ENCODE measurements at places on chromosomes 2 and 18.
A peak's percentile ranks its signal among the peaks of the same experiment; 100 is the strongest.

- no peak for DNase-seq
These were observed 48.7 kb downstream of the CAVIN2 start for GRCh38 chr2:191797942-191798876.

DNA sequence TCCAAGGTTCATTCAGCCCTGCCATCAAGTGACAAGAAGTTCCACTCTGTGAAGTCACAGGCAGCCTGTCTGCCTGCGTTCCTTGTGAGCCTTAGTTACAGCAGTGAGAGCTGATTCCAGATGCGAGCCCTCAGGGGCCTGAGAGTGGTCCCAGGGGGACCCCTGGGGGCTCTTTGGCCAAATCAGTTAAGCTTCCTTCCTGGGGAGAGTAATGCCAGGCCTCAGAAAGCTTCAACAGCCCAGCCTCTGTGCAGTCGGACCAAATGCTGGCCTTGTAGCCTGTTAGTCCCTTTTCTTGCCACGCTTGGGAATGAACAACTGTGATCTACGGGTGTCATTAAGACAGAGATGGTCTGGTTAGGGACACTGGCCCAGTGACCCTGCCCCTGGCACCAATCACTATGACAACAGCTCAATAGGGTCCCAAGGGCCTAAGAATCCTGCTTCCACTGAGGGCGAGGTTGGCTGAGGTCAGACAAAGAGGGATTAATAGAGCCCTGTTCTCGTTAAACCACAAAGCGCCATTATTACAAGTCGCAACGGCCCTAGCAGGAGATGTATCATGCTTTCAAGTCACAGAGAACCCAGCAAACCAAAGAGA is 50.9 kb downstream of the HS1BP3 start:
- no peak for DNase-seq

DNA sequence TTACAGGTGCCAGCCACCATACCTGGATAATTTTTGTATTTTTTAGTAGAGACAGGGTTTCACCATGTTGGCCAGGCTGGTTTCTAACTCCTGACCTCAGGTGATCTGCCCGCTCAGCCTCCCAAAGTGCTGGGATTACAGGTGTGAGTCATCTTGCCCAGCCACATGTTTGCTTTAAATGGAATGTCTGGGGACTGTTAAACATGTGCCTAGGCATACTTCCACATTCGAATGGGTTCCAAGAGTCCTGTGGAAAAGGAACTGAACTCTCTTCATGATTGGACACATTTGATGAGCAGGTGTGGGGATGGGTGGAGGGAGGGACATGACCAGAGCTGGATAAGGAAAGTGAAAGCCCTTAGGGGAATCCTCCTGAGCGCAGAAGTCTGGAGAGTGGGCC is 58.4 kb upstream of the GREB1L start:
- DNase-seq: no peak

GRCh38 chr2:145399131-145399530 is 879.2 kb upstream of the ZEB2 start:
- no peak for DNase-seq

DNA sequence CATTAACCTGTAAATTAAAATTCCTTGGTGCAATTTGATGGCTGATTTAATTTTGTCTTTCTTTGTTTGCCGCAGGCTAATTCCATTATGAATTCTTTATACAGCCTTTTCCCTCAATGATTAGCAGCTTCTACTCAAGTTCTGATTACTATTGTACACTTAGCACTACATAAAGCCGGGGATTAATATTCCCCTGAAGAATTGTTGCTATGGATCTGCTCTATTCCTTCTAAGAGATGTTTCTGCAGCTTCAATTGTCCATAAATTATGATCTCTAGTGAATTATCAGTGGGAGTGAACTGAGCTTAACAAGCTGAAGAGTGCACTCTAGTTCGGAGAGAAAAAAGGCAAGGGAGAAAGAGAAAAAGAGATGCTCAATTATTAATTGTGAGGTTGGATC is 433.7 kb upstream of the SPRED2 start:
- DNase-seq: no peak

DNA sequence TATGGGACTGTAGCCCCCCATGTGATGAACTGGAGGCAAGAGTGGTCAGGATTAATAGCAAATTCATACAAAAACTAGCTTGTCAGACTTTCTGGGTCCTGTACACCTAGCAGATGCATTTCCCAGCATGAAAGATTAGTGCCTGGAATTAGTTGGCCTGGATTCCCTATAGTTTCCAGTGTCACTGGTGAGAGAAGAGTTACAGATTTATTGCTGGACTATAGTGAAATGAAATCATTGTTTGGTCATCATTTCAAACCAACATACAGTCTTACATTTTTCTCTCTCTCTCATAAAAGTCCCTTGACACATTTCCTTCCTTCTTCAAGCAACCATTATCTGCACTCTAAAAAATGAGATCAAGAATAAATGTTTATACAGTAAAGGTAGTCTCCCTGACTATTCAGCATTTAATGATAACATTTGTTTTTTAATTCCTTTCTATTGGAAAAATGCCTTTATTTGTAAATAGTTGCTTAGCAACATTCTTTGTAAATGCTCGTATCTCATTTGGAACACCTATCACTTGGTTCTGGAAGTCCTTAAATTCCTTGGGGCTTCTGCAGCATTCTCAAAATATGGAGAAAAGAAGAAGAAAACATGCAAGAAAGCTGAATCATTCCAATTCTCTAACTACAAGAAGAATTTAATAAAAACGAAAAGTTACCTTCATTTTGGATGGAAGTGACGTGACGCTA is 144.4 kb downstream of the MREG start:
- no peak for DNase-seq

- no peak for DNase-seq
These were observed 286.4 kb downstream of the SLC8A1 start for GRCh38 chr2:40165509-40165844.

DNA sequence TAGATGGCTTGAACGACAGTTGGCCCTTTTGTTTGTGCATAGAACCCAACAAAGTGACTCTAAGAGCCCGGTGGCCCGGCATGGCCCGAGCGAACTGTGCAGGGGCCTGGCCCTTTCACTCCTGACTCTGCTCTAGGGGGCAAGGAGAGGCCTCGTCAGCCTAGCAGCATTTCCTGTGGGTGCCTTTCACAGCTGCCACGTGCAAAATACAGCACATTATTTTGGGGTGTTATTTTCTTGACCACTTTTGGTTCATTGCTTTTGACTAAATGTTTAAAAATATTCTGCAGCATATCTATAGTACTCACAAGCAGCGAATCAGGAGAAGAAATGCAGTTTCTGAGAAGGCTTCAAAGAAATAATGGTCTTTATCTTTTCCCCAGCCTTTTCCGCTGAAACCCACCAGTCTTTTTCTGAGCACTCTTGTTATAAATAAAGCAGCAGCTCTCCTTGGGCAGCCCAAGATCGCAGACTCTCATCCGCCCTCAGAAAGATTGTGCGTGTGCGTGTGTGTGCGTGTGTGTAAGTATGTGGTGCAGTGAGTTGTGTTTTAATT is 31.3 kb downstream of the DGKD start:
- peak; percentile 52 for DNase-seq

- DNase-seq: no peak
These were observed 130.0 kb downstream of the ARL4C start for GRCh38 chr2:234366891-234367290.

DNA sequence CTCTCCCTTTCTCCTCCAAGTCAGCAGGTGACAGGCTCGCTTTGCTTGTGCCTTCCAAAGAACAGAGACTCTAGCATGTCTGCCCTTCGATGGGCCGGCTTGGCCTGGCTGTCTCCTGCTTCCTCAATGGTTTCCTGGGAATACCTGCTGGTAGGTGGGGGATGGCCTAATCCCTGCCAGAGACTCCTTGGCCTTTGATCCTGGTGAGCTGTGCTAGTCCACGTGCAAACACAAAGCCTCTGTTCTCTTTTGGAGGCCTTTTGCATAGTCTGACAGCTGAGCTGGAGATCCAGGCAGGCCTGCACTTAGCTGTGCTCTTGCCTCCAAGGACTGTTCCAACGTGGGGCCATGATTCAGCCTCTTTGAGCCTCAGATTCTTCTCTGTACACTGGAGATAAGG is 67.6 kb downstream of the ARL4C start:
- no peak for DNase-seq

GRCh38 chr2:4604767-4605166 is 901.4 kb downstream of the DCDC2C start:
- DNase-seq: no peak

DNA sequence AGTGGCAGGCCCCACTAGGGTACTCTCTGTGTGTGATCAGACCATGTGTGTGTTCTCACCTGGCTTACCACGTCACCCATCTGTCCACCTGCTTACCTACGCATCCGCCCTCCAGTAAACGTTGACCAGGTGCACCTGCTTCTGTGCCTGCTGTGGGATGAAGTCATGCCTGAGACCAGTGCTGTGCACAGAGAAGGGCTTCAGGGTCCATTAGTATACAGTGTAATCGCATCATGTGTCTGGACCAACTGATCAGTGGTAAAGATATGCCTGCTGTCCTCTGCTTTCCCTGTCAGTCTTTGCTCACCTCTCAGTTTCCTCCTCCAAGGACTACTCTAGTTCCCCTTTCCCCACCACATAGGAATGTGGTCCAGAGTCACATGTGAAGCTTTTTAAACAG is 109.3 kb downstream of the FHOD3 start:
- no peak for DNase-seq

- no peak for DNase-seq
These were observed 112.5 kb downstream of the FAM210A start for GRCh38 chr18:13613591-13614501.

DNA sequence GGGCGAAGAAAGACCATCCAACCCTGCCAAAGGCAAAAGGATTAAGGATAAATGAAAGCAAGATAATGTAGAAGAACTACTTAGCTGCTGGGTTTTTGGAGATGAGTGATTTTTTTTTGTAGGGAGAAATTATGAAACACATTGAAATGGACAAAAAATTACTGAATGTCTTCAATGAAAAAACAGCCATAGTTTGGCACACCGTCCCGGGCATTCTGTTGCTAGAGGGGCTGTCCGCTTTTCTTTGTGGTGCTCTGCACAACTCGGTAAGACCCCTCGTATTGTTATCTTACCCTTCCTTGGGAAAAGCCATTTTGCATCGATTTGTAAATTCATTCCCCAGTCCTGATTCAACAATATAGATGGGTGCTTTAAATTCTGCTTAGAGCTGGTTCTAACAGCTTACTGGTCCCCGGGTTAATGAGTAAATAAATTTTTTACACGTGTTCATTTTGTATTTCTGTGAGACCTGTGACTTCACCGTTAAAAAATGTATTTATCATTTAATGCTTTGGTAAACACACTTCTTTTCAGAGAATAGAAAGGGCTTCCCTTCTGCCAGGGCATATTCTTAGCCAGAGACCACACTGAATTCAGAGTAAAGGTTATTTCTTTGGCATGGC is 912 bp upstream of the LAPTM4A start:
- no peak for DNase-seq

- no peak for DNase-seq
These were observed 323.4 kb downstream of the CDH19 start for GRCh38 chr18:66280470-66280869.

DNA sequence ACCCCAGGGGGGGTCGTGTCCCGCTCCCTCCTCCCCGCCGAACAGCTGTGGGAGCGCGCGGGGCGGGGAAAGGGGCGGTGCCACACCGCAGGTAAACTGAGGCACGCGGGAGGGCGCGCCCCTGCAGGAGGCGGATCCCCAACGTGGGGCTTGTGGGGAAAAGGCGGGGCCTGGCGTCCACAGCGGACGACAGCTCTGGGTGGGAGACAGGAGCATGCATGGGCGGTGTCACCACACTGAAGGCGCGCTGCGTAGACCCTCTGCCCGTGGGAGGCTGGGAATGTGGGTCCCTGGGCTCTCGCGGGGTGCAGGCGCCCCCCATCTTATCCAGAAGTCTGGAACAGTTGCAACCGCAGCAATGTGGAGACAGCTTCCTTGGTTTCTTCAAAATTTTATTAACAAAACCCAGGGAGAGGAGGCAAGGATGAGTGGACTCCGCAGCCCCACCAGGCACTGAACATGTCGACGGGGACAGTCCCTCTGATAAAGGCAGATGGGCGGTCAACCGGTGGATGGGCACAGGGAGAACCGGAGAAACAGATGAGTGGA is 723 bp upstream of the MBD1 start:
- no peak for DNase-seq

- no peak for DNase-seq
These were observed 15.5 kb downstream of the TMEM177 start for GRCh38 chr2:119694470-119694844.

- DNase-seq: no peak
These were observed 20.6 kb upstream of the DSG4 start for GRCh38 chr18:31356025-31356424.

DNA sequence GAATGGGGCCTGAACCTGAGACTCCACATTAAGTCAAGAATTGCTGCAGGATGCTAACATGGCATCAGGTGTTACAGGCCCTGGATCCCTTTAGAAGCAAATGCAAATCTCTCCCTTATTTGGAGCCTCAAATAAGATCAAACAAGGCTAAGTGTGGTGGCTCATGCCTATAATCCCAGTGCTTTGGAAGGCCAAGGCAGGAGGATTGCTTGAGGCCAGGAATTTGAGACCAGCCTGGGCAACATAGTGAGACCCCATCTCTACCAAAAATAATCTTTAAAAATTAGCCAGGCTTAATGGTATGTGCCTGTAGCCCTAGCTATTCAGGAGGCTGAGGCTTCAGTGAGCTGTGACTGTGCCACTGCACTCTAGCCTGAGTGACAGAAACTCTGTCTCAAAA is 89.4 kb downstream of the DYM start:
- no peak for DNase-seq

DNA sequence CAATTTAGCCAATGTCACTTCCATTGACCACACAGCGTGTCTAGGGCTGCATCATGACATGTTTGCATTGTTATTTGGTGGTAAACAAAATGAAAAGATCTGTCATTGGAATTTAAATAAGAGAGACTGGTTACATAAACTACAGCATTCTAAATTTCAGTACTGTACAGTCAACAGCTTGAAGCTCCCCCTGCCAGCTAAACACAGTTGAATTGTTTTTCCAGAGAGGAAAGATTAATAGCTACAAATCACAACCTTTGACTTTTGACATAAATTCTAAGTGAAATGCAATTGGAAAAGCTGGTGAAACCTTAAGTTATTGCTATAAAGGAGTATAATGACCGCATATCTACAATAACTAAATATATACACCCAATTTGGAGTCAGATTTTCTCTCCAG is 1600.0 kb upstream of the ACVR2A start:
- no peak for DNase-seq

- DNase-seq: no peak
These were observed 32.9 kb upstream of the RNF149 start for GRCh38 chr2:101341421-101341820.

GRCh38 chr2:233833345-233833744 is 21.0 kb downstream of the HJURP start:
- no peak for DNase-seq

DNA sequence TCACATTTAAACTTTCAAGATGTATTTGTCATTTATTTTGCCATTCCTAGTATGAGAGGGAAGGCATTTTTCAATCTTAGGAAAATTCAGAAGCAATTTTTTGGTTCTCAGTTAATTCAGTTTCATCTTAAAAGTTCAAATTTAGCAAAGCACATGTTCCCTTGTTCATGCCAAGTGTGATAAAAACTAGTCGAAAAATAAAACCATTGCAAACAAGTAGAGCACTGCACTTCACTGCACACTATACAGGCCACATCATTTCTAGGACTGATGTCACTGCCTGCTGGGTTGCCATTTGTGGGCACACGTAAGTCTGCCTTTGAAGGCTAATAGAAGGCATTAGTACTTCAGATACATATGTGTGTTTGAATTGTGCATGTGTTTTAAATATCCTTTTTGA is 14.3 kb downstream of the TBR1 start:
- no peak for DNase-seq
